Cardiac septum (tissue), 1 donor: ENCODE measurements at places on chromosomes 4 and X.

- DNase-seq, result no peak
Measured at GRCh38 chr4:2914256-2915126, 48.7 kb downstream of the NOP14 start.

DNA sequence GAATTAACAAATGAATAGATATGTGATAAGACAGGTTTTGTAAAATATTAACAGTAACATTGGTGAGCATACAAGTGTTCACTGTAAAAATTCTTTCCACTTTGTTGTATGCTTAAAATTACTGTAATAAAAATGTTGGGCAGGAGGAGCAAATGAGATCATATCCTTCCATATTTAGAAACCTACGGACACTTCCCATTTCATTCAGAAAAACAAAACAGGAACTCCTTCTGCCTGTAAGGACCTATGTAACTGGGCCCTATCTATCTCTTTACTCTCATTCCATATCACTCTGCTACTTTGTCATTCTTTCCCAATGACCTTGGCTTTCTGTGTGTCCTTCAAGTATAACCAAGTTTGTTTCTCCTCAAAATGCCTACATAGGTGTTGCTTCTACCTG lies 53.7 kb upstream of the SLC39A8 start:
- DNase-seq, result no peak

- no peak for DNase-seq
Measured at GRCh38 chr4:68907245-68907644, 44.4 kb downstream of the UGT2A3 start.

DNA sequence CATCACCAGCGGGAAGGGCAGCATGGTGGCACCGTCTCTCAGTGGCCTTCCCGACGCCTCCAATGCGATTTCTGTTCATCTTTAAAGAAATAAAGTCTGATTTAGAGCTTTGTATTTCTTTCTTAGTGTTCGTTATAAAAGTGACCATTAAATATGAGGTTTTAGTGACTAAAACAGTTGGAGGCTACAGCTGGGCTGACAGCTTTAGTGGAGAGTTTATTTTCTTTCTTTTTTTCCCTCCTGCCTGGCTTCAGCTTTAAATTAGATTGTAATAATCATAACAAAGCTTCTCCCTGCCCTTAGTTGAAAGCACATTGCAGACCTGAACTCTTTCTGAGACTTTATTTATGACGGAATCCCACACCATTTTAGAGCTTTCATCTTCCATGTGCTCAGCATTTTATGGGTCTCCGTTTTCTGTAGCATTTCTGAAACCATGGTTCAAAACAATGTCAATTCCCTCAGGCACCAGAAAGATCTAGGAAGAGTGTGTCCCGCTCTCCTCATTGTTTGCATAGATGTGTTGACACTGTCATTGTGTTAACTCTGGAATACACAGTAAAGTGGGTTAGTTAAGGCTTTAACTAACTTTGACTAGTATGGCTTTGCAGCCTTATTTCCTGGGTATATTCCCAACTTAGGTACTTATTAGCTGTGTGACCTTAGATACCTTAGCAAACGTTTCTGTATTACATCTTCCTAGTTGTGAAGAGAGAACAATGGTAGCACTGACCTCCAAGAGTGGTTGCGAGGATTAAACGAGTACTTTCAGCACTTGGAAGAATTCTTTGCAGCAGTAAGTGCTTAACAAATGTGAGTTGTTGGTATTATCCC lies 97.4 kb upstream of the PGRMC2 start:
- DNase-seq, result no peak

- DNase-seq, result no peak
Measured at GRCh38 chr4:187714957-187715356, 280.6 kb upstream of the ZFP42 start.

DNA sequence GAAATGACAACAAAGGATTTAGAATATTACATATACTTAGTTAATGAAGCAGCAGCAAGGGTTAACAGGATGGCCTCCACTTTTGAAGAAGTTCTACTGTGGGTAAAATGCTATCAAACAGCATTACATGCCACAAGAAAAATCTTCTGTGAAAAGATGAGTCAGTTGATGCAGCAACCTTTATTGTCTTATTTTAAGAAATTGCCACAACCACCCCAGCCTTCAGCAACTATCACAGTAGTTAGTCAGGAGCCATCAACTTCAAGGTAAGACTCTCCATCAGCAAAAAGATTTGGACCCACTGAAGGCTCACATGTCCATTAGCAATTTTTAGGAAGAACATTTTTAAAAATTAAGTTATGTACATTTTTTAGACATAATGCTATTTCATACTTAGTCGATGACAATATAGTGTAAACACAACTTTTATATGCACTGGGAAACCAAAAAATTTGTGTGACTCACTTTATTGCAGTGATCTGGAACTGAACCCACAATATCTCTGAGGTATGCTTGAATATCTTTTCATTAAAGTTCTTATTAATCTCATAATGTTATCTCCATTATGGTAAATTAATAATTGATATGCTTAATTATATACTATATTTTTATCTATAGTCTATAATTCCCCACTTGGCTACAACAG lies 81.2 kb downstream of the SPCS3 start:
- no peak for DNase-seq

DNA sequence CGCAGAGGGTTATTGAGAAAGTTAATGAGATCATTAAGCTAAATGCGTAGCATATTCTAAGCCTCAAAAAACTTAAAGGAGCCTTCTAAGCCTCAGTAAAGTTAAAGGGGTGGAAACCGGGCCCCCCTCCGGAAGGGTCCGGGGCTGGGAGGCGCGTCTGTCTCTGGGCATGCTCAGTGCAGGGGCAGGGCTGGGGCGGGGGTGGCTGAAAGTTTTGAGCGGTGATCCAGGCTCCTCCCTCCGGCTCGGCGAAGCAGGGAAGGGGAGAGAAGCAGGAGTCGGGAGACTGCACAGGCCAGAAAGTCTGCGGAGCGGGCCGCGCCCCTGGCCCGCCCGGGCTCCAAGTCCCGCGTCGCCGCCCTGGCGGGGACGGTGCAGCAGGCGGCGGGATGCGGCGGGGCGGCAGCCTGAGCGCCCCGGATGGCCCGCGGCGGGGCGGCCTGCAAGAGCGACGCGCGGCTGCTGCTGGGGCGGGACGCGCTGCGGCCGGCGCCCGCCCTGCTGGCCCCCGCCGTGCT lies at the start of gene EVC:
Gene EVC, plus strand, starts transcription at position 241 of the 518 bp plus-strand sequence. Its CDS starts 180 bp downstream, at position 421.
- DNase-seq, result peak; percentile 88

- DNase-seq, result no peak
Measured at GRCh38 chr4:170134821-170135220, 45.1 kb upstream of the AADAT start.

- no peak for DNase-seq
Measured at GRCh38 chr4:118783887-118784286, 52.0 kb downstream of the SEC24D start.

GRCh38 chr4:189202182-189202868 lies 738.3 kb upstream of the FRG1 start:
- no peak for DNase-seq

DNA sequence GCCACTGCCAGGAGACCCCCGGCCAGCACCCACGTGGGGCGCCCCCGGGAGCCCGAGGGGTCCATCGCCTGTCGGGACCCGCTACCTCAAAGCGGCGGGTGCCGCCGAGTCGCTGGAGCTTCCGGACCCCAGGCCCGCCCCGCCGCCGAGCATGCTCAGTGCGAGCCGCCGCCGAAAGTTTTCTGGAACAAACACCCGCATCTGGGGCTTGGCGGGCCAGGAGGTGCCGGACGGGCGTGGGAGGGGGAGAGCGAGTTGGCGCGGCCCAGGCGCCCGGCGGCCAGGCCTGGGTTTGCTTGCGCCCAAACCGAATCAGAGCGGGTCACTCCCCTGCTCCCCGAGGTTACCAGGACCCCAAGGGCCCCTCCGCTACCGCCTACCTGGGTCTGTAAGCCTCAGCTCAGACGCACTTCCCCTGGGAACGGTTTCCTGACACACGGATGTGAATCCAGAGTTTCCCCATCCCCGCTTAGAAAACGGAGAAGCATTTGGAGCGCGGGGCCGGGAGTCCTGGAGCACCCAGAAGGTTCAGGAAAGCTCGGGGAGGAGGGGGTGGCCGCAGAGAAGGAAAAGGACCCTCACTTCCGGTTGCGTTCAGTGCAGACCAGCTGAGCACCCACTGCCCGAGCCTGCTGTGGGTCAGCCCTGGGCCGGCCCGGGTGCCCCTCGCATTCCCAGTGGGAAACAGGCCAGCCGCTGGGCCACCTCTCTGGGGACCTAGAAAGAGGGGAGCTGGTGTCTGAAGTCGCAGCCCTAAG lies at the start of gene EVC2:
Gene EVC2, minus strand, starts transcription at position 111 of the 758 bp plus-strand sequence. Its CDS starts 46 bp downstream, at position 65.
- peak; percentile 88 for DNase-seq

DNA sequence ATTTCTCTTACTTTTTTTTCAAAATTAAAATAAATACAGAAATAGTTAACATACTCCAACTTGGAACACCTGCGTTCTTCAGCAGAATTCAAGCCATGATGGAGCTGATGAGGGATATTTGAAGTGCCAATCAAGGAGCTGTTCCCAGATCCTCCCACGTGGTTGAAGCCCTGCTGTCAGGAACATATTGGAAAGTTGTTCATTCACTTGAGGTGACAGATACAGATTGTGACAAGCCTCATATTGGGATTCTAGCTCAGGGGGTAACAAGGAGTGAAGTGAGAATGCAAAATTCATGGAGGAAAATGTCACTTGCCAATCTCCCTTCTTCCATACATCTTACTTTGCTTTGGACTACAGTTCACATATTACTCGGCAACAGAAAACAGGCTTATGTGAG lies 2670.8 kb downstream of the PCDH7 start:
- DNase-seq, result no peak

DNA sequence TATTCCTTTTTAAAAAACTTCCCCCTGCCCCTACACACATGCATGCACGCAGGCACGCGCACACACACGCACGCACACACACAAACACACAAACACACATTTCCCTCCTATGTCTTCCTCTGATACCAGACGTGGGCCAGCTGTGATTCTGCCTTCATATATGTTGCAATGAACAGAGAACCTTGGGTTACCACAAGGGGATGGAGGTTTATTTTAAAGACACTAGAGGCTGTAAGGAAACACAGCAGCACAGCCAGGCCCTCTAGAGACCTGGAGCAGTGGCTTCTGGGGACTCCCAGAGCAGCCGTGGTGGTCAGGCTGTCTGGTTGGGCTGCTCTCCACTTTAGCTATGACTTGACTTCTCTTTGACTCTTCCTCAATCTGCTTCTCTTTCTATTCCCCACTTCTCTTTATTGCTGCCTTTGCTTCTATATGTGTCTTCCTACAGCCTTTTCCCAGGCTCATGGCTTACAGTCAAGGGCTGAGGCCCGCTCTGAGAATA lies 3.2 kb upstream of the TLR10 start:
- no peak for DNase-seq

DNA sequence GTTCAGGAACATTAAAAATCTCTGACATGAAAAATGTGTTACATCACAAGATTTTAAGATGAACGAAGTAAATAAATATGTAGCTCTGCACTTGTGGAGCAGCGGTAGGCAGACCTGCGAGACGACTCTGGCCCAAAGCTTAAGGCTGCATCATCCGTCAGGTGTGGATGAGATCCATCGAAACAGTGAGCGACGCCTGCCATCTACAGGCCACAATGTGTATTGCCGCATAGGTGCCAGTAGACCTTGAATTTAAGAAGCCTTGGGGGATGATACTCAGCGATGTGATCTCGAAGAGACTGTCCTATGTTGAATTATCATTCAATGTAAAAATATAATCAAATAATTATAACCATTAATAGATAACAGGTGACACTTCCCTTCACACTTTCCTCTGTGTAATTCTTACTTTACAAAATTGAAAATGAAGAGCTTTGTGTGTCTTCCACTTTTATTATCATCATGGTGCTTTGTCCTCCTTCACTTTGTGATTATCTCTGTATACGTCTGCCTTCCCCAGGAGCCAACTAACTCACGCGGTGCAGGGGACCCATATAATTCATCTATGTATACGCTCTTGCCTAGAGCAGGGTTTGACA lies 851.0 kb downstream of the RAB28 start:
- DNase-seq, result no peak

DNA sequence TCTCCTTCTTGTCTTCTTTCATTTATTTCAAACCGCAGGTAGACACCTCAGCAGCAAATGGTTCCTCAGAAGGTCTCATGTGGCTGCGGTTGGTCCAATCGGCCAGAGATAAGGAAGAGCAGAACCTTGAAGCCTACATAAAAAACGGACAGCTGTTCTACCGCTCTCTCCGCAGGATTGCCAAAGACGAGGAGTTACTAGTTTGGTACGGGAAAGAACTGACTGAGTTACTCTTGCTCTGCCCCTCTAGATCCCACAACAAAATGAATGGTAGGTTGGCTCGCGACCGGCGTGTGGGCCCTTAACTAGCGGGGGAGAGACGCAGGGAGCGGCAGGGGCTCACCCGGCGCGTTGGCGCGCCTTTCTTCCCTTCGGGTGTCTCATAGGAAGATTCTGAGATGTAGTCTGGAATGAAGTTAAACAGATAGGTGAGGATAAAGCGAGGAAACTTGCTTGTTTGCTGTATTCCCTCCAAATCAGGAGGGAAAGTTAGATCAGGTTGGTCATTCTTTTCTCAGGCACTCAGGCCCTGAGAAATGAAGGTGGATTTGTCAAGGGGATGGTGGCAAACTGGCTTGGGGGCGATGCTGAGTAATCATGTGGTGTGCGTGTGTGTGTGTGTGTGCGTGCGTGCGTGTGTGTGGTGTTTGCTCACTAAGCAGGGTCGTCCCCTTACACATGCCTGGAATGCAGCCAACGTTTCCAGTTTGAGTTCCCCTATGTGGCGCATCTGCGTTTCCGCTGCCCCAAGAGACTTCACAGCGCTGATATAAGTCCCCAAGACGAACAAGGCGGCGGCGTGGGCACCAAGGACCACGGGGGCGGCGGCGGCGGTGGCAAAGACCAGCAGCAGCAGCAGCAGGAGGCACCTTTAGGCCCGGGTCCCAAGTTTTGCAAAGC lies 4.2 kb downstream of the PRDM8 start:
- no peak for DNase-seq

DNA sequence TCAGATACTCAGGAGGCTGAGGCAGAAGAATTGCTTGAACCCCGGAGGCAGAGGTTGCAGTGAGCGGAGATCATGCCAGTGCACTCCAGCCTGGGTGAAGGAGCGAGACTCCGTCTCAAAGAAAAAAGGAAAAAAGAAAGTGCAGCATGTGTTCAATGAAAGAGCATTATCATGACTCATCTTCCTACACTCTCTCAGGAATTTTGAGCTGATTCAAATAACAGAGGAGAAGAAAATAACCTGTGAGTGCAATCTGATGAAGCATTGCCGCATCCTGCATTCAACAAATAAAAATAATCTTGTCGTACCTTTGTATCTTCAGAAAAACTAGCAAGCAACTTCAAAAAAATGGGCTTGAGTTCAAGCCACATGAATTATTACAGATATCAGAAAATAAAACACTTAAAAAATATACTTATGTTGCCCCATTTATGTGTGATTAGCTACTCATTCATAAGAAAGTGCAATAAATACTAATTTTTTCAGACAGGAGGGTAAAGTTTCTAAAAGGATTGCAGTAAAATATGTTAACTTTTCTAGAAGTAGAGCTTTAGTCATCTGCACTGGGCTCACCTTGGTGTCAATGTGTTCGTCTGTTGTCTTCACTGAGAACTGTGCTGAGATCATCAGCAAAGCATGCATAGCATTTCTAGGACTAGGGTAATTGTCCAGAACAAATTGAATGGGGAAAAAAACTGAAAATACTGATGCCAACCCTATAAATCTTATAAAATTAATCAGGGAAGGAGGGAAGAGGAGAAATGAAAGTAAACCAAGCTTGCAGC lies 90.4 kb upstream of the VCX3B start:
- no peak for DNase-seq
